Fibroblast of skin of right quadriceps (primary cell): ENCODE measurements at places on chromosomes 3 and 15.

- DNase-seq, result peak; percentile 96
These were observed 194.4 kb downstream of the ARRDC4 start for GRCh38 chr15:98154863-98155262.

- no peak for DNase-seq
These were observed 9.0 kb upstream of the ADGRG7 start for GRCh38 chr3:100600181-100601042.

- no peak for DNase-seq
These were observed 156.2 kb downstream of the NUP210 start for GRCh38 chr3:13263770-13264467.

- DNase-seq, result no peak
These were observed 329.1 kb upstream of the C2CD4B start for GRCh38 chr15:62494197-62494596.

DNA sequence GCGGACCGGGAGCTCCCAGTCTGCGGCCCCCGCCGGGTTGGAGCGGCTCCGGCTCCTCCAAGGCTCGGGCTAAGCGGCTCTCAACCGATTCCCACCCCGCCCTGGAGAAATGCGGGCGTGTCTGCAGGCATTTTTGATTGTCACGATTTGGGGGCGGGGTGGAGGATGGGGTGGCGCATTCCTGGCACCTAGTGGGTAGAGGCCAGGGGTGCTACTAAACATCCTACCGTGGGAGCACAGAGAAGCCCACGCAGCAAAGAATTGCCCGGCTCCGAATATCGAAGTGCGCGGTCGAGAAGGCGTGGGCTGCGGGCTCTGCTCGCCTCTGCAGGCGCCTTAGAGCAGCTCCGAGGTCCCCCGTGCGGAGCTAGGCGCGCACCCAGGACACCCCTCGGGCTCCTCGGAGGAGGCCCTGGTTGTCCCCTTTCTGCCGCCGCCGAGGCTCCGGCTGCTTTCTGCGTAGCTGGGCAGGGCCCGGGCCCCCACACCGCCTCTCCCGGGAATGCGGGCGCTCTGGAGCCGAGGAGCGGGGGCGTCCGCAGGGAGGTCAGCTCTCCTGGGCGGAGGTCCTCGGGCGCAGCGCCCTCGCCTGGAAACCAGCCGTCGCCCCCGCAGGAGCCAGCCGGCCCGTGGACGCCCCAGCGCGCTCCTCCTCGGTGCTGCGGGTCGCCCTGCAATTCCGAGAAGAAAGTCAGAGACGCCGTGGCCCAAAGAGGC is 16.5 kb upstream of the LAMP3 start:
- peak; percentile 20 for DNase-seq

GRCh38 chr3:190709351-190709773 is 153.1 kb downstream of the GMNC start:
- peak; percentile 48 for DNase-seq

GRCh38 chr3:94043285-94043684 is 14.9 kb upstream of the STX19 start:
- DNase-seq, result no peak

DNA sequence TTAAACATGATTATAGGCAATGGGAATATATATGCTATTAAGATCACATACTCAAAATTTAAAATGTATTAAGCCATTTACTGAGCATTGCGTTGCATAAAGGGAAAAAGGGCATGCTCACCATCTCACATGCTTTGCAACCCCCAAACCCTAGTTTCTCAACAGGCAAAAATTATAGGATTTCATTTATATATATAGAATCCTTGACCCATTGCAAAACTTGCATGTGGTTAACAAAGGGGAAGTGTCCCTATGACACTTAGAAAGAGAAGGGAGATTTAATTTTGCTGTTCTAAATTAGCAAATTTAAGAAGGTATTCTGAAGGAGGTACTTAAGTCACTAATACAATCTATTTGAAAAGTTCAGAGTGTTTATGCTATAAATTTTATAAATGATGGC is 837.8 kb downstream of the DIPK2A start:
- DNase-seq, result no peak

GRCh38 chr15:63353887-63354286 is 27.8 kb downstream of the CA12 start:
- DNase-seq, result no peak

DNA sequence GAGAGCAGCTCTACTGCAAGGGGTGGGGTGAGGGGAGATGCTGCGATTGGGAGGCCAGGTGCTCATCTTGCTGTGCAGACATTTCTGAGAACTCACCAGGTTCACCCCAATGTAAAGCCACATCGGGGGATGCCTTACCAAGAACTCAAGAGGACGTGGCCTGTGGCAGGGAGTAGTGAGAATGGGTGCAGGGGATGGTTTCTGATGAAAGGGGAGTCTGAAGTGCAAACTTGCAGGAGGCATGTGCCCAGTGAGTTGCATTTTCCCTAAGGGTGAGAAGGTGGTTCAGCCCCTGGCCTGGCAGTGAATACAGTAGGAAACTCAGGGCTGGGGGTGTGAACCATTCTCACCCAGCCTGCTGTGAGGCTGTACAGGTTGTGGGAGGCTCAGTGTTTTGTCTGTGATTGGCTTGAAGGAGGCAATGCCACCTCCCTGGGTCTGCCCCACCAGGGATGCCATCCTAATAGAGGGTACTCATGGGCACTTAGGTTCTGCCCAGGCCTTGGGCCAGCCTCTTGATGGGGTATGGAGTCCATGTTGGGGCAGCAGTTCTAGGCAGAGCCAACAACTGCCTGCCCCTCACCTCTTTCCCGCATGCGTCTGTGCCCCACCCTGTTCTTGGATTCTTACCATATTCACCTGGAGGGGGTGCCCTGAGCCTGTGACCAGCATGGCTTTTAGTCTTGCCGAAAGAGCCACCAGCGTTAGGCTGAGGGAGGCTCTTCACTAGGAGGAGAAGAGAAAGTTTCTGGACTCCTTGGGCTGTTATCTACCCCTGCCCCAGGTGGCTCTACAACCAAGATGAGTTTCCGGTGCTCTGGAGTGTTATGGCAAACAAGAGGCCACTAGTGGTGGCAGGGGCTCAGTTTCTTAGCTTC is 4.5 kb downstream of the HEMK1 start:
- DNase-seq, result no peak

DNA sequence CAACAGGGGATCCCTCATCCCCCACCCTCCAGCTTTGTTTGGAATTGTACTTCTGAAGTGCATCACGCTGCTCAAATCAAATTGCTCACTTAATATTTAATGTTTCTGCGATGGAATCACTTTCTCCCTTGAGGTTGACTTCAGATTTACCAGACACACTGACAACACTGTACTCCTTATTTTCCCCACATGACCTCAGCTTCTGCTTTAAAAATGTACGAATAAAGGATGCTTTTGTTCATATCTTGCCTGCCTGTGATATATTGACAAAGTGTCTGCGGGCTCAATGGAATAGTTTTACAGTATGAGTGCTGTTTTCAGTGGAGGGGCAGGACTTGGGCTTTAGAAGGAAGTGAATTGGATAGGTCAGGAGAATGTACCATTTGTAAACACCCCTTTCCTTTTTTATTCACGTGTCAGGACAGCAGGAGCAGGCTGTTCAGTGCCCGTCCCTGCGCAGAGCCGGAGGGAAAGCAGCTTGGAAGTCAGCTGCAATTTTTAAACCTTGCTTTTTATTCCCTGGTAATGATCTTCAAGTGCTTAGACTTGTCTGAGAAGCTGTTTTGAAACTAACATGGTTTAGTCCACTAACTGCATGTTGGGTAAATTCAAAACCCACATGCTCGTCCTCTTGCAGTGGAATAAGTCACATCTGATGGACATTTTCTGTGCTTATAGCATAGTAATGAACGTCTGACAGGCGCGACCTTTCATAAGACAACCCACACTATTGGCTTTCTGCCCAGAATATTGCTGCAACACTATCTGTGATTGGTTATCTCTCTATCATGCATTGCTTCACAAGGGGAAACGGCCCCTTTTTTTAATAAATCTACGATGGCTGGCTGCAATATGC is 29.9 kb downstream of the MBNL1 start:
- DNase-seq, result peak; percentile 99

DNA sequence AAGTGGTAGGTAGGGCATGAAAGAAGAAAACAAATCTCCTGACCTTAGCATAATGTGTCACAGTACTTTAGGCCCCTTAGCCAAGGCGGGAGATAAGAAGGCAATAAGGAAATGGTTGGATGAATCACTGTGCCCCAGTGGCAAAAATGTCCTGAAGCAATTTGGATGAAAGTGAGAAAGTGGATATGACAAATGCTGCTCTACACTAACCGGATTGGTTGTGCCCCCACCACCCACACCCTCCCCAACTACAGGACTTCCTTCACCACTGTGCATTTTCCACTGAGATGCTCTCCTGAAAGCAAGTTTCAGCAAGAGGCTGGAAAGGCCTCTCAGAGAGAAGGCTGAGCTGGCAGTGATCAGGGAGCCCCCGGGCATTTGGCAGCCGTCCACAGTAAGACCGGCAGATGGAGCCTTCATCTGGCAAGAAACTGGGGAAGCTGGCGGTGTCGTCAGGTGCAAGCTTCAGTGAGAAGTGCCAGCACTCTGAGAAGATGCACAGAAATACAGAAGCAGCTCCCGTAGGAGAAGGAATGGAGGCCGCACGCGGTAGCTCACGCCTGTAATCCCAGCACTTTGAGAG is 63.8 kb downstream of the ATP1B3 start:
- peak; percentile 68 for DNase-seq

DNA sequence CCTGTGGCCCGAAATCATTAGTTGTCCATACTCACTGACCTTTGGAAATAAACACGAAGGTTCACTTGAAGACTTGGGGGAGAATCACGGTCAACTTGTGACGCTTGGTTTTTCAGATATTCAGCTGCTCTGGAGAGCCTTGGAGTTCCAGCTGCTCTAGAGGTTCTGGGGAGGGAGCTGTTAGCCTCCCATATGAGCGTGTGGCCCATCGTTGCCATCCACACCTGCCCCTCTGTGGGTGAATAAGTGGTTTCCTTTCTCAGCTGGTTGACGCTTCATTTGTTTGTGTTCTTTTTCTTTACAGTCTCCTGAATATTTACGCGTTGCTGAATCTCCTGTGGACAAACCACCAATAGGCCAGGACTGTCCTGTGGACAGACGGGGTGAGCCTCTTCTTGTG is 35.6 kb downstream of the APBA2 start:
- no peak for DNase-seq

GRCh38 chr15:67967871-67968431 is 86.2 kb upstream of the PIAS1 start:
- peak; percentile 73 for DNase-seq

- no peak for DNase-seq
These were observed 80.5 kb upstream of the PLXND1 start for GRCh38 chr3:129686941-129687340.

DNA sequence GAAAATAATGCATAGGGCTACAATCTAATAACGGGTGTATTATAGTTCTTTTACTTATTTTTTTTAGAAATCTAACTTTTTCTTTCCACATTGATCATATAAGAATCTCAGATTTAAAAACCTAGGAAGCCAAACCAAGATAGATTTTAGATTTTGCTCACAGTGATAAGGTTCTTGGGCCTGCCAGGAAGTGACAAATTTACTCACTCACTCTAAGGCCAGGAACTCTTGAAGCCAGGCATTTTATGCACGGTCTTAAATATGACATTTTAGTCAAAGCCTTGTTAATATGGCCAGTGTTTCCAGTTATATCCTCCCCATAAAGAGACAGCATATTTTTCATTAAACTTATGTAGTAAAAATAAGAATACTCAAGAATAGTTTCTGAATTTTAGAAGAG is 271.4 kb downstream of the SQOR start:
- DNase-seq, result no peak

- DNase-seq, result no peak
These were observed 4.3 kb upstream of the LTF start for GRCh38 chr3:46468753-46469600.

DNA sequence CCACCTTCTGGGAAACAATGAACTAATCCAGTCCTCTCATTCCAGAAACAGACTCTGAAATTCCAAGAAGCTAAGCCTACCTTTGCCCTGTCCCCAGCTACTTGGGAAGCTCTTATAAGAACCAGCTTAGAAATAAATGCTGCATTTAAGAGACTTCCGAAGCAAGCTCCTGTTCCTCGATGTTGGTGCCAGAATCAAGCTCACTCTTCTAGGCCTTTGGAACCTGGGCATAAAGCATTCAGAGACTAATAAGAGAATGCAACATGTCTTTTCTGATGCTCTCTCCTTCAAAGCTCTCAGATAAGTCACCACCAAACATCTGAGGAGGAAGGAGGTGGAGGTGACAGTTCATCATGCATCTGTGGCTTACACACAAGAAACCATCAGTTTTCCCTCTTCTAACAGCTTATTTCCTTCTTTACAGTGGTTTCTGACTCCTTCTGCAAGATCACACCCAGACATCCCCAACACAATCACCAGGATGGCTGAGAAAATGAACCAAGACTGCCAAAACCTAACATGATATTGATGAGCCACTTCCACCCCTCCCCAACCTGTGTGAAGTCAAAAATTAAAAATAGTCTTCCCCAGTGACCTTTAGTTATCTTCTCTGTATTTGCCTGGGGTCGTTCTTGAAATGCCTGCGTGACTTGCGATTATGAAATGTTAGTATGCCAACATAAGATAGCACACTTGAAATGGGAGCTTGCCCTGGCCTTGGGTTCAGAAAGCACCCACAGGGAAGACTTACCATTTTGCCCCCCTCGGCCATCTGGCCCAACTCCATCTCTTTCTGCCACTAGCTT is 11.5 kb downstream of the ARHGEF3 start:
- DNase-seq, result no peak

DNA sequence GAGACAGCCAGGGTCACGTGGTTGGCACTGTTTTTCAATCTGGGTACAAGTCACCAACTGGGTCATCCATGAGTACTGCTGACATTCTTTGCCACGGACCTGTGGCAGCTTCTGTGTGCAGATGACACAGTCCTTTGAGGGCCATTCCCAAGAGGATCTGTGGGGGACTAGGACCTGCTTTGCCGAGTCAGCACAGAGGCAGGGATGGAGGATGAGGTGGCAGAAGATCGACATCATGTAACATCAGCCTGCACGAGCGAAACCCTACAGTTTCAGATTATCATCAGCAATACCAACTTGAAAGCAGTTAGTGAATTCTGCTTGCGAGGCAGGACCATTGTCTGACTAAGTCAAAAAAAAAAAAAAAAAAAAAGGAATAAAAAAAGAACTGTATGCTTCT is 227.7 kb downstream of the FOXP1 start:
- DNase-seq, result no peak

GRCh38 chr3:42224658-42225421 is 41.1 kb downstream of the CCK start:
- no peak for DNase-seq

DNA sequence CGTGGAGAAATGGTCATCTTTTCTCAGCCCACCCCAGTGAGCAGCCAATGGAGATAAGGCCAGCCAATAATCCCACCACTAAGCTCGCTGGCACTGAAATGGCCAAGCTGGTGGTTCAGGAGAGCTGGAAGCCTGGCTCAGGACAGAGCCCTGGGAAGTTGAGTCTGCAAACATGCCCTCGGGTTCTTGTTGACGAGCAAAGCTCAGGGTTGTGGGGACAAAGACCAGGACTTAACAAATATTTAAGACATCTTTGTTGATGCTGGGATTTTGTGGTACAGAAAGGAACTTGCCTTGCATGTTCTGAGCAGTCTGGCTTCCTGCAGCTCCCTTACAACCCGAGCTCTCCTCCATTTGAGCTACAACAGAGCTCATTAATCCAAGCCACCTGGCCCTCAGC is 4.4 kb downstream of the FAH start:
- DNase-seq, result no peak
